ENCODE measurements at places on chromosomes 1 and 21. TPM values are rescaled to one million over a fixed set of nuclear protein-coding genes. Genes with fewer than 3 reads are reported as not detected.

Gene S100A3
- 8.6 TPM for total RNA-seq

Gene TAL1
- total RNA-seq = under 0.01 TPM

Gene UBQLN4
- 12.9 TPM for total RNA-seq

Gene F5
- not detected for total RNA-seq

Gene CDKN2C
- 16.7 TPM for total RNA-seq

Gene CGN
- not detected for total RNA-seq

Gene SELE
- 0.17 TPM for total RNA-seq

Gene LCE1E
- total RNA-seq = not detected

Gene CAMK2N1
- total RNA-seq = 36.7 TPM

Gene TRAF3IP3
- total RNA-seq = not detected

Gene LY9
- total RNA-seq = not detected

Gene F3
- total RNA-seq = 3.8 TPM

Gene S100A5
- not detected for total RNA-seq

Gene PTPN7
- not detected for total RNA-seq

Gene LIN28A
- not detected for total RNA-seq

Gene BEND5
- not detected for total RNA-seq

Gene TBX19
- 2.0 TPM for total RNA-seq

Gene RNPC3
- 6.1 TPM for total RNA-seq

Data from smooth muscle cell of trachea (primary cell).